Activated naive CD4-positive, alpha-beta T cell treated with anti-CD3 and anti-CD28 coated beads, Interleukin-2, amount 50 U/mL, for 16 hours (primary cell): ENCODE measurements at places on chromosomes 11 and 22.

- no peak for DNase-seq
These were observed at the start of gene OR10G6 for GRCh38 chr11:123995119-123995518. Gene OR10G6 (minus strand): TSS chr11:123995161. CDS start chr11:123995161, 0 bp downstream.

DNA sequence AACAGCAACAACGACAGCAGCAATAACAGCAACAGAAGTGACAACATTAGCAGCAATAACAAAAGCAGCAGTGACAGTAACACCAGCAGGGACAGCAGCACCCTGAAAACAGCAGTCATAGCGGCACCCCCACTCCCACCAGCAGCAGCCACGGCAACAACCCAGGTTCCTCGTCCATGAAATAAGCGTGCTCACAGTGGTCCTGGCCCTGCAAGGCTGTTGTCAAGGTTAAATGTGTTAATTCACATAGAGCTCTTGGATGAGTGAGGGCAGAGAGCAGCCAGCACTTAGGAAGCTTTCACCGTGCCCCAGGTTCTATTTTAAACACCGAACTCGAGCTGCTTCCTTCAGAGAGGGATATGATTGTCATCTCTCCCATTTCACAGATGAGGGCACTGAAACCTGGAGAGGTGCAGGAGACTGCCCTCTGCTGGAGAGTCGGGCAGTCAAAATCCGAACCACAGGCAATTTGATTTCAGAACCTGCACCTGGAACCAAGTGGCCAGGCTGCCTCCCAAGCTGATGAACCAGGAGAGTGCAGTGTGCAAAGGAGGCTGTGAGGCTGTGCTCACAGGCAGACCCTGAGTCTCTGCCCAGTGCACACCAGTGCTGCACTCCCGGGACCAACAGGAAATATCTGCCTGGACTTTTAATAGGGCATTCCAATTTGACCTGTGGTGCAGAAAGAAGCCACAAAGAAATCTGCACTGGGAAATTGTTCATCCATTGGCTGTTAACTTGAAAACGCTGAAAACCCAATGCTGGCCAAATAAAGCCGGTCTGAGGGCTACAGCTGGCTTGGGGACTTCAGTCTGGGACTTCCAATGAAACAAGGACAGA lies 22.9 kb upstream of the FGF3 start:
- DNase-seq: no peak

- peak; percentile 23 for DNase-seq
These were observed 62.0 kb downstream of the IGF2 start for GRCh38 chr11:2077061-2077802.

DNA sequence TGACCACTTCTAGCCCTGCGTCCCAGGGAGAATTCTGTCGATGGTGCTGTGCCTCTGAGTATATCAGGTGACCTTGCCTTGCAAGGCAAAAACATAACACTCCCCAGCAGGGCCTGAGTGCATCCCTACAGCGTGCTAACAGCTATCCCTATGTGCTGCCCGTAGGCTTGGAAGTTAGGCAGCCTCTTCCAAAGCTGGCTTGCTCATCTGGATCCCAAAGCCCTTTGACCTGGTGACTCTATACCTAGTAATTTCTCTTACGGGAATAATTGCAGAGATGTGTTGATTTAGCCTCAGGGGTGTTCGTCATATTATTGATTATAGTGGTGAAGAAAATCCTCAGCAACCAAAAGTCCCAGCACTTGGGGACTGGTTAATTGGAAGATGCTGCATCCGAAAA lies 32.6 kb upstream of the CRYBB3 start:
- no peak for DNase-seq

- DNase-seq: no peak
These were observed 23.4 kb upstream of the ADA2 start for GRCh38 chr22:17242641-17243040.

DNA sequence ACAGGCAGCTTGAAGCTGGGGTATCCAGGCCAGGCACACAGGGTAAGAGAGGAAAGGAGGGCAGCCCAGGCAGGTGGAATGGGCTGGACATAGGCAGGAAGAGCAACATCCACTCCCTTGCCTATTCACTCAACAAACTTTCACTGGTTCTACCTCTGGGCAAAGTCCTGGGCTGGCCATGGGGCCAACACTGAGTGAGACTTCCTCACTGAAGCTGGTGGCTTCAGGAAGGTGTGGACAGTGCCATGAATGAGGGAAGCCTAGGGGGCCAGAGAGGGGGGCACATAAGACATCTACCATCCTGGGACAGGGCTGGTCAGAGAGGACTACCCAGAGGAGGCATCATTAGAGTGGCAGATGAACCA lies 44.9 kb upstream of the TCF20 start:
- no peak for DNase-seq

GRCh38 chr22:42178910-42179519 lies 48.4 kb upstream of the CYP2D6 start:
- no peak for DNase-seq
